ENCODE measurements at places on chromosomes 2 and 18.

- DNase-seq = no peak
Measured at GRCh38 chr2:67522148-67522547, 125.0 kb downstream of the ETAA1 start.

DNA sequence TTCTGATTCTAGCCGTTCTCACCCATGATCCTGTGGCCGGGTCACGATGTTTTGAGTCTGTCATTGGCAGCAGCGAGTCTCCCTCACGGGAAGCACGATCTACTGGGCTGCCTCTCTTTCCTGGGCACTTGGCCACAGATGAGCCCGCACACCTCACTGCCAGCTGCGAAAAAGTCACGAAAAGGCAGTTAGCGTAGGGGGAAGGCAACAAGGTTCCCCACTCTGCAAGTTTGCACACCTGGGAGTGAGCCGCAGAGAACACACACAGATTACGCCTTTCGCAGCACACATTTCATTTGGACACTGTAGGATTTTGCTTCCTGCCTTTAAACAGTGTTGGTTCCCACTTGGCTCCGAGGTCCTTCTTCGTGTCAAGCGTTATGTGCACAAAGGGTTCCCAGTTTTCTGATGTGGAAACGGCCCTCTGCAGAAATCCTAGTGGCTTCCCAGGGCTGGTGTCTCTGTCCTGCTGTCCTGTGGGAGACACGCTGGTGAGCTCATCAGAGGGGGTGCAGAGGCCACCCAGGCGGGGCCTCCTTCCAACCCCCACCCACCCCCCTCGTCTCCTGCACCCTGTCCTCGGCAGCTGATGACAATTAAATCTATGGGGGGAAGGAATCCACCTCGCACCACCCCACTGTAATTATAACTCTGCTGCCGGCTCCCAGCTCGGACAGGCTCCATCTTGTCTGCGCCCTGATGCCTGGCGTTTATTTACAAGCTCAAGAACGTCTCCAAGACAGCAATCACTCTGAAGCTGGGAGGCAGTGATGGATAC lies 157.3 kb upstream of the SALL3 start:
- DNase-seq = no peak

- DNase-seq = no peak
Measured at GRCh38 chr2:864501-865106, 86.0 kb upstream of the SNTG2 start.

DNA sequence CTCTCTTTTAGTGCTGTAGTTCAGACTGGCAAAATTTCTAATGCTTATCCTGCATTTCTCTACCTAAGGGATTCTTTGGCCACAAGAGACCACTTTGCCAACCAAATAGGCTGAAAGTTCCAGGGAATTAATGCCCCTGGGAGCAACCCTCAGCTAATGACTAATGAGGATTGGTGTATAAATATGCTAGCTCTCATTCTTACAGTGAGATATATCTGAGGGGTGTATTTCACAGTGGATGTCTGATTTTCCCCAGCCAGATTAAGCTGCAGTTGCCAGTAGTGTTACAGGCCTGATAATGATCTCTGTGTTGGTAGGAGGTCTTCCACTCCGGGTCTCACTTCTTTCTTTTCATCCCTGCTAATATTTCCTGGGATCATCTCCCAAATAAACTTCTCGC lies 90.4 kb downstream of the GULP1 start:
- no peak for DNase-seq

- no peak for DNase-seq
Measured at GRCh38 chr18:42706029-42706608, 409.4 kb downstream of the RIT2 start.

- no peak for DNase-seq
Measured at GRCh38 chr2:96506016-96506906, 1.1 kb upstream of the NEURL3 start.

DNA sequence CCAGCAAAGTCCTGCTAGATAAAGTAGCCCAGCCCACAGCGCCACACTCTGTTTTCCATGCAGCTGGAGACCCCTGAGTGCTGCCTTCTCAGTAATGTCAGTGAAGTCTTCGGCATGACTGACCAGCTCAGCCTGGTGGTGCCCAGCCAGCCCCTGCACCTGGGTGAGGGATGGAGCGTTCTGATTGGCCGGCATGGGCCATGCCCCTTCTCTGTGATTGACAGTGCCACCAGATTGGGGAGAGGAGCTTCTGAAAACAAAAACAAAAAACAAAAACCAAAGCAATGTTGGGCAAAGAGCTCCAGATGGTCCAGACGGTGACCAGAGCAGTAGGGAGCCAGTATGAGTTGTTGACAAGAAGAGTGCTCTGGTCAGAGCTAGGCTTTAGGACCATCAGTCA lies 122.6 kb downstream of the DYSF start:
- DNase-seq = peak; percentile 24

GRCh38 chr2:9103663-9104277 lies 100.3 kb upstream of the MBOAT2 start:
- DNase-seq = no peak

GRCh38 chr2:231387904-231388724 lies 7.4 kb upstream of the B3GNT7 start:
- peak; percentile 96 for DNase-seq

DNA sequence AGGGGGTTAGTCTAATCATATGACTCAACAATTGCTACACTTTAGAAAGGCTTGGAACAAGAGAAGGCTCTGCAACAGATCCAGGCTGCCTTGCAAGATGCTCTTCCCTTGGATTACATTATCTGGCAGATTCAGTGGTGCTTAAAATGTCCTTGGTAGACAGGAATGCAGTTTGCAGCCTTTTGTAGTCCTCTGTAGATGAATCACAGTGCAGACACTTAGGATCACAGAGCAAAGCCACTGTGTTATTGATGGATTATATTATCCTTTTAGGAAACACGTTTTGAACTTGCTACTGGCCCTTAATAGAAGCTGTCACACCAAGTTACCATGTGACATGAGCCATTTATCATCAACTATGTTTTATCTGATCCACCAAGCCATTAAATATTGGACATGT lies 152.2 kb downstream of the CBLN2 start:
- no peak for DNase-seq

All from hypothalamus (tissue), 51 donors.